ENCODE measurements at places on chromosomes 7 and 10.

GRCh38 chr10:71761105-71761511 is 12.2 kb downstream of the VSIR start:
- no peak for DNase-seq

GRCh38 chr10:108439397-108439796 is 1274.9 kb upstream of the SORCS1 start:
- no peak for DNase-seq

DNA sequence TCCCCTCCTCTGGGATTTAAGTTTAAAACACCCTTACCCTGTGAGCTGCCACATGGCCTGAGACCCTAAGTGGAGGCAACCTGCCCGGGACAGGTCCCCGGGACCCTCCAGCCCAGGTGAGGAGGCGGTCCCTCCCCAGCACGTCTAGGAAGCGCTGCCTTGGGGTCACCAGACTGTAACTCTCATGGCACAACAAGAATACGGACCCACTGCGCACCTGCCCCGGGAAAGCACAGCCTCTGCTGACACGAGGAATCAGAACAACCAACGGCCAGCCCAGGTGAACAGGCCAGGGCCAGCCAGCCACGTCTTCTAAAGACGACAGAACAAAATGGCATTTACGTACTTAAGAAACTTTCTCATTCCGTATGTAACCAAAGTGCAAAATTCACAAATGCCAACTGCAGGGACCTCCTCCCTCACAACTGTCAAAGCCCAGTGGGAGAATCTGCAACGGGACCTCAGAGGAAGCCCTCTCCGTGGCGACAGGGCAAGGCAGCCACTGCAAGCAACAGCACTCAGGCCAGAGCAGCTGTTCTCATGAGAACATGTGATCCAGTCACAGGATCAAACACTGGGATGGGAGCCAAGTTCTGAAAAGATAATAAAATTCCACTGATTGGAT is 208.4 kb downstream of the DIP2C start:
- no peak for DNase-seq

- DNase-seq, result no peak
These were observed 18.1 kb upstream of the TLX1 start for GRCh38 chr10:101112799-101113594.

- DNase-seq, result no peak
These were observed 5.7 kb downstream of the PRSS1 start for GRCh38 chr7:142754681-142755575.

DNA sequence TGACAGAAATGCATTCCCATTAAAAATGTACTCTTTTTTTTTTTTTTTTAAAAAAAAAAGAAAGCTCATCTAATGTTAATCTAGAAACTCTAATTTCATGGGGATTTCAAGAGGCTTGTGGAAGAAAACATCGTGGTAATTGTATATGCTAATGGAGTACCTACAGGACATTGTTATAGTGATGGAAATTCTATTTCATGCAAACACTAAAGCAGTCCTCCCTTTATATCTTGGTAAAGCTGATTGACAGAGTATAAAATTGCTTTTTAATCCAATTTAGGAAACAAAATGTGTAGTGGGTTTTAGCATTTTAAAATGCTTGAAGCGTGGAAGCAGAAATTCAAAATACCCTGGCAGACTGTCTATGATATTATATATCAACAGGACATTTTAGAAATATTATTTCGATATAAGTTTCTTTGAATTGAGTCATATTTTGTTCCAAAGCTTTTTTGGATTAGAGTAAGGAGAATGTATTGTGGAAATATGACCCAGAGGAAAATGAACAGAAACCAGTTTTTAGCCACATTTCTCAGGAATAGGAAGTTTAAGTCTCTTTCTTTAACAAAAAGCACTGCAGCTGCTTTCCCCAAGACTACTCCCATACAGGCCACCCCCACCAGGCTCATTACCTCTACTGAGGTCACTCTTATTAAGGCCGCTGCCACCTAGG is 121.9 kb downstream of the WNT2 start:
- DNase-seq, result no peak

Measured in tibial artery (tissue), 4 donors.